ENCODE measurements at places on chromosomes 7 and 10. TPM values are rescaled to one million over a fixed set of nuclear protein-coding genes. Genes with fewer than 3 reads are reported as not detected.

DNA sequence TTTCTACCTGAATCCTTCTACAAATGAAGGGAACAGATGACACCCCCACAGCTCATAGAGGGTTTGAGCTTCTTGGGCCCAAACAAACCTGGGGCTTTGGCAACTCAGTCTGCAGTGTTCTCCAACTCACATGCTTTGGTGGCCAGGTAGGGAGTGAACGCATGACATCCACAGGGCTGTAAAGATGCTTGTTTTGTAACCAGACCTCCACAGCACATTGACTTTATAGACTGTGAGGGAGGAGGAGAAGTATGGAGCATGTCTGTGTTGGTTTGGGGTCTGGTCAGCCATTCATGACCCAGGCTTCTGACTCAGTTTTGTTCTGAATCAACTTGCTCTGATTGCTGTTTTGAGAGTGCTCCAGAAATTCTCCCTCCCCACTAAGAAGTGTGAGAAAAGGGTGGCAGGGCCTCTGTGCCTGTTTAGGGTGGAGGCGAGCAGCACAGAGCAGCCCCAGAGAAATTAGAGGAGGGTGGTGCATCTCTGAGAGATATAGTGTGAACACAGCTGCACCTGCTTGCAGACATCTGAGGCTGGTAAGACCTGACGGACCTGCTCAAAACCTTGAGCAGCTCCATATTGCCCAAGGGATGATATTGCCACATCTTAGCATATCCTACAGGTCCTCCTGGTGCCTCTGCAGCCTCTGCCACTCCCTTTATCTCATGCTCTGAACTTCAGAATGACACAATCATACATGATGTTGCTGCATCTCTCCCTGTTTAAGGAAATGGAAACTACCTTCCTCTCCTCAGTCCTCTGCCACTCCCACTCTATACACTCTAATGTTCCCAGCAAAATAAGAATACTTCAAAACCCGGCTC is 287.7 kb downstream of the ABCA13 start:
- no peak for DNase-seq

The AEBP1 gene
- polyA plus RNA-seq = 74.3 TPM

- no peak for DNase-seq
These were observed 64.7 kb downstream of the LRGUK start for GRCh38 chr7:134191876-134192275.

DNA sequence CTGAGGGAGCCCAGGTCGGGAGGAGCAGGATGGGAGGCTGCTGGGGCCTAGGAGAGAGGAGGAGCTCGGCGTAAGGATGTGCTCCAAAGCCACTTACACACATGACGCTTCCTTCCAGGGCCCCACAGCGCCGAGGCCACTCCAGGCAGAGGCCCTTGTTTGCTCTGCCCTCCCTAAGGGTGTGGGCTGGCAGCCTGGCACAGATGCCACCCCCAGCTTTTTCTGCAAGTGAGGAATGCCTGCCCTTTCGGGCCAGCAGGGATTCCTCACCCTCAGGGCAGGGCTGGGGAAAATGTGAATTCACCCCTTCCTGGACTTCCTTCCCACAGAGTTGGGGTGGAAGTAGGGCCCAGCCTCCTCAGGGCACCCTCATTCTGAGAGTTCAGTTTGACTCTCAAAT is 5.6 kb upstream of the AQP1 start:
- DNase-seq = no peak

The MYL7 gene
- 0.29 TPM for polyA plus RNA-seq

The CCDC146 gene
- 31.1 TPM for polyA plus RNA-seq

The PROSER2 gene
- polyA plus RNA-seq = 4.9 TPM

The TMEM270 gene
- polyA plus RNA-seq = not detected

The NXPH1 gene
- polyA plus RNA-seq = 0.22 TPM

The AOAH gene
- polyA plus RNA-seq = 2.4 TPM

DNA sequence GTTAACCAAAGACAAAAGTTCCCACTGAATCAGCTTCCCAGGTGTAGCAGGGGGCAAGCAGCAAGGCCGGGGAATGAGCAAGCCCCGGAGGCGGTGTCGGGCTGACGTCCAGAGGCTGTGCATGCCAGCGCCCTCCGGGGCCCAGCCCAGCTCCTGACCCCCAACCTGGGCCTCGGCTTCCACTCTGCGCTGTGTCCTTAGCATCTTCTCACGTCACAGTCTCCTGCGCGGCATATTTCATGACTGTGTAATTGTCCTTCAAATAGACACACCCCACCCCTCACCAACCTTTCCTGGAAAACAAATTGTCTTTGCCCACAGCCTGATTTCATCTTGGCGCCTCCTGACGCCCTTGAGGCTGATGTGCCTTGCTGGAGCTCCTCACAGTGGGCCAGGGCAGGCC is 133.5 kb downstream of the RGS10 start:
- DNase-seq = no peak

DNA sequence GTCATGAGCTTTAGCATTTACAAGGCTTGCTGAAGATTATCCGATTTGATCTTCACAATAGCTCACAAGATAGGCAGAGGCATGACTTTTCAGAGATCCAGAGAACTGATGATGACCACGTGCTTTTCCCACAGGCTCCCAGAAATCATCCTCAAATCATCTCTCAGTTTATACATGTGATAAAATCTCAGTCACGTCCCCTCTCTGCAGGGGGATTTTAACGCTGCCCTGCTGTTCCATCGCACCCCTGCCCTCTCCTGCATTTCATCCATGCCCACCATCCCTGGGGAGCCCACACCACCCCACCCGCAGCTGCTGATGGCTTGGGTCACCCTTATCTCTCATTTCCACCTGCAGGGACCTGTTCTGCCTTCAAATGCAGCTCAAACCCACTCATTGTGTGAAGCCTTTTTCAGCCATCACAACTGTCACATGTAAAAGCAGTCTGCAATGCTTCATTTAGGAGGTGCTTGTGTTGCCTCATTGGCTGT is 141.8 kb downstream of the DIP2C start:
- no peak for DNase-seq

GRCh38 chr7:129373651-129374428 is 60.4 kb upstream of the STRIP2 start:
- no peak for DNase-seq

DNA sequence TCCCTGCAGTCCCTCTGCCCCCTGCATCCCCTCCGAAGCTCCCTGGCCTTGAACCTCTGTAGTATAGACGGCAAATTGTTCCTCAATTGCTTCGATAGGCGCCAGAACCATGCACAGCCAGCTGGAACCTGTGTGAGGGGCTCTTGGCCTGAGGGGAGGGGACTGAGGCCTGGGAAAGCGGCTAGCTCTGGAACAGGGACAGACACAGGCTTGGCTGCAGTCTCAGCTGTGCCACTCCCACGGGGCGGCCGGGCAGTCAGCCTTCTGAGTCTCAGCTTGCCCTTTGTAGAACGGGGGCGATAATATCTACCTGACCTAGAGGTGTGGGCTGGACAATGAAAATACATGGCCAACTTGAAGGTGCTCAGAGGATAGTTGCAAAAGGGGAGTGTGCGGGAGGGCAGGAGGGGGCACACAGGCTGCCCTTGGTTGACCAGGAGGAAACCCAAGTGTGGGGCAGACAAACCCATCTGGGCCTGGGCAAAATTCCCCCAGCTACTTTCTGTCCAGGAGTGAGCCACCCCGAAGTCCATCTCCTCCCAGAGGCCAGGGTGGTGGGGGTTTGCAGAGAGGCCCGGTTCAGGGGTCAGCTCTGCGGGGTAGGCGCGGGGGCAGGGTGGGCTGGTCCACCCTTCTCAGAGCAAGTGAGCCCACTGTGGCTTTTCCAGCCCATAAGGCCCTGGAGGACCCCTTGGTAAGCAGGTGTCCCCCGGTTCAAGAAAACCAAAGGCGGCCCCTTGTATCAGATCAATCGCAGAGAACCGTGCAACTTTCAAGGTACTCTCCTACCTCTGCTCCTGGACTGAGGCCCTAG is 4.6 kb downstream of the CRYGN start:
- DNase-seq = no peak

GRCh38 chr7:1028775-1029636 is 15.3 kb upstream of the GPR146 start:
- DNase-seq = no peak

- no peak for DNase-seq
These were observed 1.4 kb downstream of the BCCIP start for GRCh38 chr10:125824736-125825135.

- no peak for DNase-seq
These were observed 78.6 kb downstream of the LCOR start for GRCh38 chr10:96910488-96911395.

- DNase-seq = no peak
These were observed 64.1 kb downstream of the TMEM168 start for GRCh38 chr7:112726076-112726475.

GRCh38 chr10:123442901-123443300 is 223.3 kb upstream of the GPR26 start:
- no peak for DNase-seq

DNA sequence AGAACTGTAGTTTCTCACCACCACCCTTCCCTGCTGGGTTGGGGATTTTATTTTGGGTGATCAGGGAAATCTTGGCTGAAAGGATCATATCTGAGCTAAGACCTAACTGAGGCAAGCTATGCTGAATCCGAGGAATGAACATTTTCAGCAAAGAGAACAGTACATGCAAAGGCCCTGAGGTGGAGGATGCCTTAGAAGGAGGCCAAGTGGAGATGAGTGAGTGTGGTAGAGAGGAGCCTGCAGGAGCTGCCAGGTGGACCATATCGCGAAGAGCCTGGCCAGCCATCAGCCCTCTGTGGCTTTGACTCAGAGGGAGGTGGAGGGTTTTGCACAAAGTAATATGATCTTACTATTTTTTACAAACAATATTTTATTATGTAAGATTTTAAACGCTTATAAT is 1.6 kb upstream of the RASGEF1A start:
- no peak for DNase-seq

DNA sequence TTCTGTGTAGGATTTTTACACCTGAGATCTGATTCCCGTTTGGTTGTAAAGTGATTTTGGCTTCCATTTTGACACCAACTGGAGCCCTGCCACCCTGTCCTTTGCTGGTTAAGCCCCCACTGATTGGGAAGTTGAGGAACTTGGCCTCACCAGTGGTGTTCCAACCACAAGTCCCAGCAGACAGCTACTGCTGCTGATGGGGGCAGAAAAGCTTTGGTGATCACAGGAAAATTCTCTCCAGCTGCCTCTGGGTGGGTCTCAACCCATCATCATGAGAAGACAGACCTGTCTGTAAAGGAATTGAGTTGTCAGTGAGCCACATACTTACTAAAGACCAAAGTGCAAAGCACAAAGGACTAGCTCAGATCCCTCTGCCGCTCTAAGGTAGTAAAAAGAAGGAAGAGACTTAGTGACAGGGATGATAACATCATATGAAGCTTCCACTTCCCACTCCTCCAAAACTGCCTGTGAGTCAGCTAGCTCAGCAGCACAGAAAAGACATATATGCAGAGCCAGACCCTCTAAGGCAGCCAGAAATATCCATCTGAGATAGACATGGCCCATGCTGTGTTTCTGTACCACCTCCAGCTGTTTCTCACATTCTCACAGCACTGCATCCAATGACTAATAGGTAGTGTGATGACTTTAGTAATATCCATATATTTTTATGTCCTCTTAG is 22.4 kb upstream of the LRRC17 start:
- no peak for DNase-seq

DNA sequence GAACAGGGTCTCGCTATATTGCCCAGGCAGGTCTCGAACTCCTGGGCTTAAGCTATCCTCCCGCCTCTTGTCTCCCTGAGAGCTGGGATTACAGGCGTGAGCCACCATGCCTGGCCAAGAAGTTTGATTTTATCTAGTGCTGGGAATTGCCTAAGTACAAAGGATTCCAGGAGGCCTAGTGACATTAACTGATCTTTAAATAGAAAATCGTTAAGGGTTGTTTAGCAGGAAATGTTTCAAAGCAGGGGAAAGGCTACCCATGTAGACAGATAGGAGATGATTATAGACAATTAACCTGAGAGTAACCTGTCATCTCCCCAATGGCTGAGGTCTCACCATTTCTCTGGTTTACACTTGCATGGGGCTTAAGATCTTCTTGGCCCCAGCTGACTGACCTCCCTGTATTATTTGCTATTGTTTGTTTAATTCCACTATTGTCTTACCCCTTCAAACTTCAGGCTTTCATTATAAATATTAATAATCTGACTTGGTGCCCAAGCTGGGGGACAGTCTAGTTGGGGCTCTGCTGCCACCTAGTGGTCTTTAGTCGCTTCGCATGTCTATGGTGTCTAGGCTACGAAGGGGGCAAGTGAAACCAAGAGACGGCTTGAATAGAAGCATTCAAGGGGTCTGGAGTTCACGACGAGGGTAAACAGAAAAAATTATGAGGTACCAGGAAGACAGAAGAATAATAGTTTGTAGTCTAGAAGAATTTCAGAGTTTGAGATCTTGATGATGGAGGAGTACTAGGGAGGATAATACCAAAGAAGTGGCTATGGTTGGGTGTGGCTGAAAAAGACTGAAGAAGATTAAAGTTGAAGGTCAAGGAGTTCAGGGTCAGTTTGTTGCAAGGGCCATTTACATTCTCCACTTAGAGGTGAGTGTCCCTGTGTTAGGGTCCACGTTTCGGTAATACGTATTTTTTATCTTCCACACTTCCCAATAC is 40.4 kb upstream of the BPGM start:
- no peak for DNase-seq

- DNase-seq = no peak
These were observed 8.8 kb downstream of the DEPP1 start for GRCh38 chr10:44969854-44970253.

DNA sequence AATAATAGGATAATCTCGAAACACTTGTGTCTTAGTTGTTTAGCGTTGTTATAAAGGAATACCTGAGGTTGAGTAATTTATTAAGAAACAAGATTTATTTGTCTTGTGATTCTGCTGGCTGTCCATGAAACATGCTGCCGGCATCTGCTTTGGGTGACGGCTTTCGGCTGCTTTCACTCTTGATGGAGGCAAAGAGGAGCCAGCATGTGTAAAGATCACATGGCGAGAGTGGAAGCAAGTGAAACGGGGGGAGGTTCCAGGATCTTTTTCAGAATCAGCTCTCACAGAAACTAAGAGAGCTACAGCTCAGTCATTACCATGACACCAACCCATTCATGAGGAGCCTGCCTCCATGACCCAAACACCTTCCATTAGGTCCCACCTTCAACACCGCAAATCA is 402.8 kb downstream of the CDC14C start:
- no peak for DNase-seq

DNA sequence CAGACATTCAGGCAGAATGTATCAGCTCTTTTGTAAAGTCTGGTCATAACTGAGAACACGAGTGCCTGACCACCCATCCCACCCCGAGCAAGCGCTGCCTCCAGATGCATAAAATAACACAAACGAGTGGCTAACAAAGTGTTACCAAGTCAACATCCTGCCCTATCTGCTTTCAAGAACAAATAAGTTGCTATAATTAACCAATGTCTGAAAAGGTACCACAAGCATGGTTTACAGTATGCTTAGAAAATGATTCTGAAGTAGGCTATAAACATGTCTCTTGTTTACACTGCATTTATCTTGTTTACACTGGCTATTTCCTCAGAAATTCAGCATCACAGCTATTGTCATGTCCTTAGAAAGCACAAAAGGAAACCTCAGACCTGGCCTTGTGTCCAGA is 49.5 kb downstream of the PIK3AP1 start:
- DNase-seq = no peak

DNA sequence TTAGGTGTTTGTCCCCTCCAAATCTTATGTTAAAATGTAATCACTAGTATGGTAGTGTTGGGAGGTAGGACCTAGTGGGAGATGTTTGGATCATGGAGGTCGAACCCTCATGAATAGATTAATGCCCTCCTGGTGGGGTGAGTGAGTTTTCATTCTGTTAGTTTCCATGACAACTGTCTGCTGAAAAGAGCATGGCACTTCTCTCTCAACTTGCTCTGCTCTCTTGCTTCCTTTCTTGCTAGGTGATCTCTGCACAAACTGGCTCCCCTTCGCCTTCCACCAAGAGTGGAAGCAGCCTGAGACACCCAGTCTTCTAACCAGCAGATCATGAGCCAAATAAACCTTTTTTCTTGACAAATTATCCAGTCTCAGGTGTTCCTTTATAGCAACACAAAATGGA is 853.9 kb downstream of the SORCS1 start:
- DNase-seq = no peak

Measured in left renal pelvis (tissue), 4 donors.